ENCODE measurements at places on chromosomes 1 and 21.

GRCh38 chr1:179089827-179090482 is 8.1 kb downstream of the TOR3A start:
- no peak for DNase-seq

GRCh38 chr1:211487082-211487481 is 4.9 kb downstream of the RD3 start:
- DNase-seq, result no peak

- no peak for DNase-seq
Observed at GRCh38 chr1:212129781-212130180, 94.2 kb downstream of the DTL start.

DNA sequence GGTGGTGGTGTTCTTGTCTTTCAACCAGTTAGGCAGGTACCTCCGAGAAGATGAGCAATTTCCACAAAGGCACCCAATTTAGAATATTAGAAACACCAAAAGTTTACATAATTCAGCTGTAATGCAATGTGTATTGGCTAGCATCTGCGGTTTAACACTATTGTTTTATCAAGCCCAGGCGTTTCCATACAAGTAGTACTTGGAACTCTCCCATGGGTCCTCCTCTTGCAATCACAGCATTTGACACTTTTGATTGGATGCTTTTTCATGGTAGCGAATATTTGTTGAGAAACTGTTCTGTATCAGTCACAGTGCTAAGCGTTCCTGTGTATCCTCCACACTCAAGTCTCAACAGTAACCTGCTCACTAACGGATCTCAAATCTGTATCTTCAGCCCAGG is 20.1 kb upstream of the MAP1LC3C start:
- no peak for DNase-seq

GRCh38 chr1:152426731-152427130 is 12.7 kb upstream of the CRNN start:
- no peak for DNase-seq

DNA sequence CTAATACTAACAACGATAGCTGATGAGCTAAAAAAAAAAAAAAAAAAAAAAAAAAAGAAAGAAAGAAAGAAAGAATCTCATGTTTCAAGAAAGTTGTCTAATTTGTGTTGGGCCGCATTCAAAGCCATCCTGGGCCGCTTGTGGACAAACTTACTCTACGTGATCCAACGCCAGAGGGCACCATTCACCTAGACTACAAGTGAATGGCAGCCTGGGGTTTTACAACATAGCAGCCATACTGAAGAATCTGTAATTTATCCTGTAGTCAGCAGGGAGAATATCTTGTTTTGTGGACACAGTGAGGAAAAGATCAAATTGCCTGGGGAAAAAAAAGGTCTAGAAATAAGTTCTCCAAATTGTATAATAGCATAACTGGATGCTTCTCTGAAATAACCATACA is 47.0 kb downstream of the CYP2J2 start:
- DNase-seq, result peak; percentile 71

DNA sequence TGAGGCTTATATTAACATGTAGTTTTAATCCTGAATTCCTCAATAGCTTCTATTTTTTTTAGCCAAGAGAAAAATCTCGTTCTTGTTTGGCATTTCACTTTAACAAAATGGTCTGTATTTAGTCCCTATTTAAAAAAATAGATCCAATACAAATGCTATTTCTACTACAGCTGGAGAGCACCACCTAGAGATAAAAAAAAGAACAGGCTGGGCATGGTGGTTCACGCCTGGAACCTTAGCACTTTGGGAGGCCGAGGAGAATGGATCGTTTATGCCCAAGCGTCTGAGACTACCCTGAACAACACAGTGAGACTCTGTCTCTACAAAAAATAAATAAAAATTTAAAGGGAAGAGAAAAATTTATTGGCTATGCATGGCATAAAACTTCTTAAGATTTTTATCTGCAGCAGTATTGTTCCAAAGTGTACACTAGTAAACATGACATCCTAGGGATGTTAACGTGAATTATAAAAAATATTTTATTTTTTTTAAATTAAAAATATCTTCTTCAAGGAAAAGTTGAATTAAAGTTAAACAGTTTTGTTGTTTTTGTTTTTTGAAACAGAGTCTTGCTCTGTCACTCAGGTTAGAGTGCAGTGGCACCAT is 4.4 kb downstream of the ST7L start:
- no peak for DNase-seq

GRCh38 chr1:41868241-41868998 is 50.3 kb downstream of the HIVEP3 start:
- no peak for DNase-seq

DNA sequence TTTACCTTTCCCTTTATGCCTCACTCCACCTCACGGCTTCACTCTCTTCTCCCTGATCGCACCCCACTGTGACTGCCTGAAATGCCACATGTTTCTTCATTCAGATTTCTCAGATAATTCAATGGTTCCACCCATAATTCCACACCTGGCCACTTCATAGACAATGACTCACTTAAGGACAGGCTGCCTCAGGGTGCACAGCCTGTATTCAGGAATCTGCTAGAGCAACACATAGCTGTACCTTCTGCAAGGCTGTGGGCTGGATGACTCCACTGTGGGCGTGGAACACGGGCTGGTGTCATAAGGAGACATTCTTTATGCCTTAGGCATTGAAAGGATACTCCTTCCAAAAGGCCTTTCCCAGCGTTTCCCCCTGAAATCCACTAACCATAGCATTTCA is 36.1 kb downstream of the L1TD1 start:
- DNase-seq, result no peak

GRCh38 chr1:87560601-87561360 is 232.1 kb downstream of the LMO4 start:
- no peak for DNase-seq

GRCh38 chr1:206112600-206113301 is 4.4 kb downstream of the AVPR1B start:
- DNase-seq, result no peak

GRCh38 chr1:45554198-45554597 is 3.6 kb downstream of the AKR1A1 start:
- DNase-seq, result no peak

DNA sequence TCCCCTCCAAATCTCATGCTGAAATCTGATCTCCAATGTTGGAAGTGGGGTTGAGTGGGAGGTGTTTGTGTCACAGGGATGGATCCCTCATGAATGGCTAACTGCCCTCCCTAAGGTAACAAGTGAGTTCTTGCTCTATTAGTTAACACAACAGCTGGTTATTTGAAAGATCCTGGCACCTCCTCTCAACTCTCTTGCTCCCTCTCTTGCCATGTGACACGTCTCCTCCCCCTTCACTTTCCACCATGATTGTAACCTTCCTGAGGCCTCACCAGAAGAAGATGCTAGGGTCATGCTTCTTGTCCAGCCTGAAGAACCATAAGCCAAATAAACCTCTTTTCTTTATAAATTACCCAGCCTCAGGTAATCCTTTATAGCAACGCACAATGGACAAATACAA is 28.5 kb downstream of the DENND2C start:
- DNase-seq, result no peak

DNA sequence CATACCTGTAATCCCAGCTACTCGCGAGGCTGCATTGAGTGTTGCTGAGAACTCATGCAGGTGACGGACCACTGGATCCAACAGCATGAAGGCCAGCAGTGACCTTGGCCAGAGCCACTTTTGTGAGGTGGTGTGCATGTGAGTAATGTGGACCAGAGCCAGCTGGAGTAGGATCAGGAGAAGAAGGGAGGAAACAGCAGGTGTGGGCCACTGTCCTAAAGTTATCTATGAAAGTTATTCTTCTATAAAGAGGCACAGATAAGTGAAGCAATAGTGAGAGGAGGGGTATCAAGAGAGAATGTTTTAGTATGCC is 47.8 kb downstream of the TCP10L start:
- DNase-seq, result no peak

Measured in neural crest cell (in vitro differentiated cells).